HT1080 (cell line): ENCODE measurements at places on chromosomes 5 and 9. TPM values are rescaled to one million over a fixed set of nuclear protein-coding genes. Genes with fewer than 3 reads are reported as not detected.
A peak's percentile ranks its signal among the peaks of the same experiment; 100 is the strongest.

DNA sequence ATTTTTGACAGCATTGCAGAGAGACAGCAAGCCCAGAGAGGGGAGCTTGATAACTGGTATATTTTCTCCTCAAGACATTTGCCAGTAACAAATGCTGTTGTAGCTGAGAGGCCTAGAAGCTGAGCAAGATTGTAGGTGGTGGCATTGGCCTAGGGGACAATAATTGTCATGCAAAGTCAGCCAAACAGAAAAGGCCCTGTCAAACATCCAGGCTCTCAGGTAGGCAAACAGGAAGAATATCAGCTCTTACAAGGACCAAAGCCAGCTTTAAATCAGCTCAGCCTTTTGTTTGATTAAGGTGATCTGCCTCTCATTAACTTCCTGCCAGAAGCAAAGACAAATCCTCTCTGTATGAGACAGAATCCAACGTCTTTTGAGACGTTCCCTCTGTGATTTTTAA lies 29.7 kb upstream of the BARX1 start:
- DNase-seq, result no peak

DNA sequence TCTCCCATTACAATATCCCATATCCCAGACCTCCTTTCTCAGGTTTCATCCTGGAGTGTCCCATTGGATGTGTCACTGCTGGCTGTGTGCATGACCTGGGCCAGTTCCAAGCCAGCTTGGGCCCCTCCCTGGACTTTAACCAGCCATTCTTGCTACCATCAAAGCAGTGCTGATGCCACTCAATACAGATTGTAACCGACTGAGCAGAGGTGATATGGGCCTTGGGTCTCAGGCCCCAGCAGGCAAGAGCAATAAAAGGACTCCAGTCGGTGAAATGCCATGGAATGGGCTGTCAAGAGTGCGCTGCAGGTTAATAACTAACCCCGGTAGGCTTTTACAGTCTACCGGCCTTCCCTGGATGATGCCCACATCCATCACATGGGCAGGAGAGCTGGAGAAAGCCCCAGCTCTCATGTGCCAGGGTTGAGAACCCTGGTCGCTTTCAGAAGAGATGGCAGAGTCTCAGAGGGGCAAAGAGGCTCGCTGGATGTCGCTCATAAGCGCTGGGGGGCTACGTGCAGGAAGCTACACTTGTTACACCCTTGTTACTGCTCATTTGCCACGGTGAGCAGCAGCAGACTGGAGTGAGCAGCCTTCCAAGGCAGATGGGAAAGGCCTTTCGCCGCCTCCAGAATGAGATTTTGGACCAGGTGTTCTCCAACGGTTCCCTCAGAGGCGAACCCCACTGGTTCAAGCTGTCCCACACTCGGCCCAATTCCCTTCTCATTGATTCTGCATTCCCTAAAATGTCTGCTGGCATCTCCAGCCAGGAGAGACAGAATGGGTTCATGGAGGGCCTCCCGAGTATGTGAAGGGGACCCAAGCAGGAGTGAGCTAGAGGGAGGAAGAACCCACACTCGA lies 13.2 kb downstream of the EPB41L4B start:
- peak; percentile 57 for DNase-seq

DNA sequence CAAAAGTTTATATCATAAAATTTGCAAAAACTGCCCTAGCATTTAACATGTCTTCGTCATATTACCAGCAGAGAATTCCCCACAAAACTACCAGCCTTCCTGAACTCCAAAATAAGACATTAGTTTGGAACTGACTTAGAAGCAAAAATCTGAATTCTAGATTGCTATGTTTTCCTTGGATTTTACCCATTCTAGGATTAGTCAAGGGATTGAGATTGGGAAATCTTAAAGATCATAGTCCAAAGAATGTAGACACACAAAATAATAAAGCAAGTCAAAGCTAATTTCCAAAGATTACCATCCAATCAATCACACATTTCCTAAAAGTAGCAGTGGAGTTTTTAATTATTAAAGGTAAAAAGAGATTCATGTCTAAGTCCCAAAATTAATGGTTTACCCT lies 138.2 kb downstream of the NFIB start:
- DNase-seq, result no peak

DNA sequence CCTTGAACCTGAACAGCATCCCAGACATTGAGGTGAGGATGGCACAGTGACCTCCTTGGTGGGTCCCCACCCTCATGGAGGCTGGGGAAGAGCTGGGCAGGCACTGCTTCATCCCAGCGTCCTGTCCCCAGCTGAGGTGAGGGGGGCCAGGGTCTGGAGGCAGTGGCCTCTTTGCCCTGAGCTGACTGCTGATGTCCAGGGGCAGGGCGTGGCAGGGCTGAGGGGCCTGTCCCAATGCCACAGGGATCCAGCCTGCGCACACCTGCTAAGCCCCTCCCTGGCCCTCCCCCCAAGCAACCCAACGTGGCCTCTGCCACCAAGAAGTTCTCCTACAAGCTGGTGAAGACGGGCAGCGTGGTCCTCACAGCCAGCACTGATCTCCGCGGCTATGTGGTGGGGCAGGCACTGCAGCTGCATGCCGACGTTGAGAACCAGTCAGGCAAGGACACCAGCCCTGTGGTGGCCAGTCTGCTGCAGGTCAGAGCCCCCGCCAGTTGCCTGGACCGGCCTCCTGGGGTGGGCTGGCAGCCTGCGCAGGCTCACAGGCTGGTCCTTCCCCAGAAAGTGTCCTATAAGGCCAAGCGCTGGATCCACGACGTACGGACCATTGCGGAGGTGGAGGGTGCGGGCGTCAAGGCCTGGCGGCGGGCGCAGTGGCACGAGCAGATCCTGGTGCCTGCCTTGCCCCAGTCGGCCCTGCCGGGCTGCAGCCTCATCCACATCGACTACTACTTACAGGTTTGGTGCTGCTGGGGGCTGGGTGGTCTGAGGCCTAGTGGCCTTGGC lies 4.9 kb upstream of the EHMT1 start:
- DNase-seq, result no peak

DNA sequence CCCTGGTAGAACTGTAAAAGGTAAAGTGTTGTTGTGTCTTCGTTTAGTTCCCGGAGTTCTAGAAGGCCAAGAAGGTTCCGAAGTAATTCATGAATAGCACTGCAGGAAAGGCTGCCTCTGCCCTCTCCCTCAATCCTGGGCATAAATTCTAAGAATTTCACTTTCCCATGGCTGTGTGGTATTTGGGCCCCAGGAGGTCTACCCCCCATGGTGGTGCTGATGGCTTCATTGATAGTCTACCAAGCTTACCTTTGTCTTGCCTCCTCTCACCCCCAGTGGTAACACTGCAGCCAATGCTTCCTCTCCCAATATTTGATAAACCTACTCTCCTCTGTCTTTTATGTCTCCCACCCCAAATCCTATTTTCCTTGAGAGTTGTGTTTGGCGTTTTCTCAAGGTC lies 39.5 kb downstream of the ADAMTS16 start:
- DNase-seq, result no peak

DNA sequence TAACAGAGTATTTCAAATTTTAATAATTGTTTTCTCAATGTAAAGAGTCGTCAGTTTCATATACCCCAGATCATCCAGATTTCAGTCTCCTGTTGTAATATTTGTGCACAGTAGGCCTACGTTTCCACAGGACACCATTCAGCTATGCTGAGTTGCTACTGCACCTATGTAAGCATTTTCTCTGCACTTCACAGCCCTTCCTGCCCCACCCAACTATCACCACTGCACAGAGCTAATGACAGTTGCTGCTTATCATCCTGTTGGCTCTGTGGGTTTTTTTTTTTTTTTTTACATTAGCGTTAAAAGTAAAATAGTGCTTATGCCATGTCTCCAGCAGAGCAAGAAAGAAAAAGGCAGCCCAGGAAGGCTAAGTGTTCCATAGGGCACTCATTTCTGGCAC lies 5.9 kb upstream of the PRKACG start:
- no peak for DNase-seq

DNA sequence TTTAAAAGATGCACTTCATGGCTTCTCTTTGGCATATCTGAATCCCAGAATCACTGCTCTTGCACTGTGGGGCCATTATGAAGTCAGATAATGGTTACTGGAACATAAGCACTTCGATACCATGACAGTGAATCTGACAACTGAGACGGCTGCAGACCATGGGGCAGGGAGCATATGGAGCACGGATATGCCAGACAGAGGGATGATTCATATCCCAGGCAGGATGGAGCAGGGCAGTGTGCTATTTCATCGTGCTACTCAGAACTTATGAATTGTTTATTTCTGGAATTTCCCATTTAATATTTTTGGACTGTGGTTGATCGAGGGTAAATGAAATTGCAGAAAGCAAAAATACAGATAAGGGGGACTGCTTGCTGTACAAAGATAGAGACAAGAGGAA lies 145.0 kb downstream of the EGFLAM start:
- peak; percentile 36 for DNase-seq

GRCh38 chr5:67660149-67660548 lies 463.6 kb upstream of the CD180 start:
- DNase-seq, result no peak

- DNase-seq, result no peak
Measured at GRCh38 chr5:172219296-172219695, 25.3 kb downstream of the EFCAB9 start.

DNA sequence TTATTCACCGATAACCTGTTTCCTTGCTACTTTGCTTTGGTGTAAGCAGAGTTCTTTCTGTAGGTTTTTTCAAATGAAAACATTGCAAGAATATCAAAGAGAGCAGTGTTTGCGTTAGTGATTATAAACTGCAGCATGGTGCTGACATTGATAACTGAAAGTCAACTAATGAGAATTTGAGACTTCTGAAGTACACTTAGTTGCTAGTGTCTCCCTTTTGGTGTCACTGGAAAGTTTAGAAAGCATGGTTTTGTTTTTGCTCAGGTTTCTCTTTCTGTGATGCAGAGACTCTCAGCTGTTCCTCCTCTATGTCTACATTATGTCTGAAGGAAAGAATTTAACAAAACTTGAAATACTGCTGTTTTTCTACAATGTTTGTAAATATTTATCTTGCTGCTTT lies 80.2 kb upstream of the ZNF169 start:
- DNase-seq, result no peak

DNA sequence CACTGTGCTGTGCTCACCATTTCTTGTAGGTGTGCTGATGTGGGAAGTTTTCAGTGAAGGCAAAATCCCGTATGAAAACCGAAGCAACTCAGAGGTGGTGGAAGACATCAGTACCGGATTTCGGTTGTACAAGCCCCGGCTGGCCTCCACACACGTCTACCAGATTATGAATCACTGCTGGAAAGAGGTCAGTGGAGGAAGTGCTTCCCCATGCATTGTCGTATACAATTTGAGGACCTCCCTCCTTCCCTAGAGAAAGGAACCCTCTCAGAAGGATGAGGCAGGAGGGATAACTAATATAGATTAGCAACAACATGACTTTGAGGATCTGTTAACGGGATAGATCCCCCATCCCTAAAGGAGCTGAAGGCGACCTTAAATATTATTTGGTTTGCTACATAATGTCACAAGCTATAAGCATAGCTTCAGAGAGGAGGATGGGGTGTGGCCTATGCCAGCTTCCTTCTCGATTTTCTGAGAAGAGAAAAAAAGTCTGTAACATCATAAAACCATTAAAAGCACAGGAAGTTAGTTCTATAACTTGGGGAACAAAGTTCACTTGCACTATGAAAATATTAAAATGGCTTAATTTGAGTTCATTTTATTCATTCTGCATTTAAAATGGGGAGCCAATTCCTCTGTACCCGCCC lies 17.0 kb upstream of the CYFIP2 start:
- no peak for DNase-seq

GRCh38 chr9:110935829-110936228 lies 102.4 kb downstream of the LPAR1 start:
- no peak for DNase-seq

GRCh38 chr5:41896230-41896629 lies 7.9 kb upstream of the RIMOC1 start:
- DNase-seq, result no peak

DNA sequence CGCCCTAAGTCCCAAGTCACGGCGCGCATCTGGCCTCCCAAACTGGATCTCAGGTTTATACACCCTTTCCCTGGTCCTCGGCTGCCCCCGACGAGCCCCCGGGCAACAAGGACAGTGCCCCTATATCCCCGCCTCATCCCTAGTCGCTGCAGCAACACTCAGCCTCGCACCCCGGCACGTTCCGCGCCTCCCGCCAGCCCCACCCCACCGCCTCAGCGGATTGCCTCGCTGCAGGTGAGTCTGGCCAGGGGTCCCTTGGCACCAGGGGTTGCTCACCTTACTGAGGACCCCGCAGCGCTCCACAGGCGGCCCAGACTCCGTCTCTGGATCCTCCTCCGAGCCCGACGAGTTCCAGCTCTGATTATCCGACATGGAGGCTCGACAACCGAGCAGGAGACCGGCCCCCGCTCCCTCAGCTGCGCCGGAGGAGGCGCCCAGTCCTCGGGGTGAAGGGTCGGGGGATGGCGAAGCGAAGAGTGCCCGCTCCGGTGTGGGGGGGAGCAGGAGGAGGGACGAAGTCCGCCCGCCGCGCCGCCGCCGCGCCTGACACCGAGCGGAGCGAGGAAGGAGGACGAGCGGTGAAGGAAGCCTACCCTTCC lies 494 bp downstream of the CERT1 start:
- peak; percentile 22 for DNase-seq

DNA sequence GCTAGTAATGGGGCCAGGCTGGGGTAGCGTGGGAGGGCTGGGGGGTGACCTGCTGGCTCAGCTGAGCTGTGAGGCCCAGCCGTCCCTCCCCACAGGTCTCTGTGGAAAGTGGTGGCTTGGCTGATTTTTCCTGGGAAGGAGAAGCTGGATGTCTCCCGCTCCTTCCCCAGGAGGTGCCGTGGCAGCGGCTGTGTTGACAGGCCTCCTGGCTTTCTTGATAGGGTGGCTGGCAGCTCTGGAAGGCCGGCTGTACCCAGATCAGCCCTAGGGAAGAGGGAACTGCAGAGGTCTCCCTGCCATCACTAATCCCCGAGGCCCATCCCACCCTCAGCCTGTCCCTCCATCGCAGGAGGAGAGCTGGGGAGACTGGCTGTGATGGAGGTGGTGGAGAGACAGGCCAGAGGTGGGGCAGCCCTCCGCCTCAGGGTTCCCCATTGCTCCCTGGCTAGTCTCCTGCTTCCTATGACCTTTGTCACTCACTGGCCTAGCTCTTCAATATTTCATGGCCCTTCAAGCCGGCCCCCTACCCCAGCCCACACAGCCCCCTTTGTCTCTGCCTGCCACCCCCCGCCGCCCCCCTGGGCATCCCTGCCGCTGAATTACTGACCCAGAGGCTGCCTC lies 6.8 kb downstream of the CXXC5 start:
- DNase-seq, result no peak

- peak; percentile 30 for DNase-seq
Measured at GRCh38 chr9:93682155-93682968, 106.0 kb downstream of the PHF2 start.

Gene CAVIN4
- 0.45 and 0.80 TPM in 2 replicates for total RNA-seq

Gene DMRT2
- not detected in 2 replicates for total RNA-seq

Gene NR6A1
- total RNA-seq, result 1.1 and 2.0 TPM in 2 replicates
